Hindlimb muscle (tissue), 1 donor: ENCODE measurements at places on chromosomes 11 and 22. TPM values are rescaled to one million over a fixed set of nuclear protein-coding genes. Genes with fewer than 3 reads are reported as not detected.
A peak's percentile ranks its signal among the peaks of the same experiment; 100 is the strongest.

The ELFN2 gene
- 1.1 TPM for polyA plus RNA-seq

The SCO2 gene
- polyA plus RNA-seq, result 6.1 TPM

The PARVG gene
- polyA plus RNA-seq, result 4.5 TPM

The FUT4 gene
- polyA plus RNA-seq, result 5.8 TPM

The GAL gene
- polyA plus RNA-seq, result not detected

The OR4S2 gene
- not detected for polyA plus RNA-seq

The TRIM29 gene
- polyA plus RNA-seq, result 2.9 TPM

The SAA2 gene
- not detected for polyA plus RNA-seq

The MUC15 gene
- 0.48 TPM for polyA plus RNA-seq

The CSTF3 gene
- polyA plus RNA-seq, result 36.6 TPM

DNA sequence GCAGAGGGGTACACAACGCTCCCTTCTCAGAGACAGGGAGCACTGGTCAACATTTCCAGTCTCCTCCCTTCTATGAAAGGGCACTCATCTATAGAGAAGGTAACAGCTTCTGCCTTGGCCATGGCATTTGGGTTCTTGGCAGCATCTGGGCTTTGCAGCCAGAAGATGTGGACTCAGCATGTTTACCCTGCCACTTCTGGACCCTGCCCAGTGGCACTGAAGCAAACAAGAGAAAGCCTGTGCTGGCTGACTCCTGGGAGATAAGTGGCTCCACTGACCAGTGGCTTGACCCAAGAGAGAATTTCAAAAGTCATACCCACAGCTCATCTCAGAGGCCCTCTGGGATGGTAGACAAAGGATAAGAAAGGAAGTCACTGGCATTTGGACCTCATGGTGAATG lies 8.0 kb downstream of the CSNK2A3 start:
- no peak for DNase-seq

GRCh38 chr22:38299770-38300102 lies 17.5 kb downstream of the CSNK1E start:
- no peak for DNase-seq

DNA sequence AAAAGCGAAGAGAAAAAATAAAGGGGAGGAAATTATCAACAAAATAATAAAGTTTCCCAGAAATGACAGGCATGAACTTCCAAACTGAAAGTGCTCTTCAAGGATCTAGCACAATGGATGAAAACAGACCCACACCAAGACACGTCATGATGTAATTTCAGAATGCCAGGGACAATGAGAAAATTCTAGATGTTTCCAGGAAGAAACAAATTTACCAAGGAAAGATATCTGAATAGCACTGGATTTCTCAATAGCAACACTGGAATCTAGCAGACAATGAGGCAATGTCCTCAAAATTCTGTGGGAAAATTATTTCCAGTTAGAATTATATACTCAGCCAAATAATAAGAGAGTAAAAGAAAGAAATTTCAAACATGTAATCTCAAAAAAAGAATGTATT lies 46.0 kb downstream of the DENND5A start:
- DNase-seq, result peak; percentile 17

DNA sequence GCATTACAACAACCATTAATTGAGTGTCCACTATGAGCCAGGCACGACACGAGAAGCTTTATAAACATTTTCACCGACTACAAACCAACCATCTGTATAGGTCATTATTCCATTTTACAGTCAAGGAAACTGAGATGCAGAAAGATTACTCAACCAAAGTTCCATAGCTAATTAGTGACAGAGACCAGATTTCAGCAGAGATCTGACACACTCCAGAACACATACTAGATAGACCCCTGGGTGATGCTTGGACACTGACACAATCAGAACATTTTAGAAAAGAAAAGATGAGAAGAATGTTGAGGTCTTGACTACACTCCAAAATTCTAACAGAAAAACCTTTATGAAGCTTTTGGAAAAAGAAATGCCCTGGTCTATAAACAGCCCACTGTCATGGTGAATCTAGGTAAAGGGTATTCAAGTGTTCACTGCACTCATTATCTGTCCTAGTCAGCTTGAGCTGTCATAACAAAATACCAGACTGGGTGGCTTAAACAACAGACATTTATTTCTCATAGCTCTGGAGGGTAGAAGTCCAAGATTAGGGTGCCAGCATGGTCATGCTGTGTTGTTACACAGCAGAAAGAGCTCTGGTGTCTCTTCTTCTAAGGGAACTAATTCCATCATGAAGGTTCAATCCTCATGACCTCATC lies 89.0 kb downstream of the RELT start:
- DNase-seq, result no peak

GRCh38 chr11:19541521-19542049 lies 171.1 kb upstream of the NAV2 start:
- DNase-seq, result no peak

DNA sequence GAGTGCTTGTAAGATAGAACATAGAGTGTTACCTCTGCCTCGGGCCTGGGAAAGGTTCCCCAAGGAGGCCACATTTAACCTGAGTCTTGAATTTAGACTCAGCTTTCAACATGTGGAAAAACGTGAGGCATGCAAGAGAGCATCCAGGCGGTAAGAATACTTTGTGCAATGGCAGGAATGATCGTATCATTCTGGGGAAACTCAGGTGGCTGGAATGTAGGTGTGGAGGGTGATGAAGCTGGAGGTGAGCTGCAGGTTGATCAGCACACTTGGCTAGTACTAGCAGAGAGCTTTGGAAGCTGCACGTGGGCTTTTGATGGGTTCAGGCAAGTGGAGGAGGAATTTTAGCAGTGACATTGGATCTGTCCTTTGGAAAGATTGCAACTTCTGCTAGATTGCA lies 270.3 kb upstream of the RAG2 start:
- no peak for DNase-seq

GRCh38 chr11:64013141-64013896 lies 22.4 kb upstream of the FLRT1 start:
- no peak for DNase-seq

- DNase-seq, result no peak
These were observed 72.4 kb downstream of the ZNRF3 start for GRCh38 chr22:28955817-28956216.

DNA sequence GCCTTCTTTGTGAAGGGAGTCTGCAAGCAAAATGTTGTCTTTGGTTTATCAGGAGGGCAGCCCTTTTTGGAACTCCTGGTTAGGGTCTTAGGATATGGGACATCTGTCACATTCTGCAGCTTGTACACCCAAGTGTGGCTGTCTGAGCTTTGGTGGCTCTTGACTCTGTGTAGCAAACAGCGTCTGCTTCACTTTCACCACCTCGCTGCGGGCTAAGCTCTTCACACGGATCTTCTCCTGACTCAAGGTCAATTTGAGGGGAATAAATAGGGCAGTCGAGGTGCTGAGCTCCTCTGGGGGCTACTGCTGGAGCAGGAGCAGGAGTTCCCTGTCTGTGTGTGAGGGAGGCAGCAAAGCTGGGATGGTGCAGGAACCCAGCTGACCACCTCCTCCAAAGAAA lies 10.6 kb downstream of the MICAL2 start:
- no peak for DNase-seq

DNA sequence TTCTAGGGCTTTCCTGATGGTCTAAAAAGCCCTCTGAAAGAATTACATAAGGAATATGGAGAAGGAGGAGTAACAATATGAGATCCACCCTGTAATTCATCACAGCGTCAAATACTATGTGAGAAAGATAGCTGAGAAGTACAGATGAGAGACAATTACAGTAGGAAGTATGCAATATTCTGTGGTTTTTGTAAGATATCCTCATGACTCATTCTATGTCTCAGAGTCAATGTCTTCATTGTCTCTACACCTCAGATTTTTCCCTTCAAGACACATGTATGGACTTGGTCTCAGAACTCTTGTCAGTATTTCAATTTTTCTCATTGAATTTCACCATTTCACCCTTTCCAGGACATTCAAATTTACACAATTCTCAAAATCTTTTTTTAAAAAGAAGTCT lies 343.3 kb upstream of the CTSC start:
- DNase-seq, result no peak

- DNase-seq, result no peak
These were observed 5.1 kb downstream of the RCOR2 start for GRCh38 chr11:63911876-63912275.

GRCh38 chr11:9838961-9839360 lies 175.1 kb downstream of the SWAP70 start:
- no peak for DNase-seq

DNA sequence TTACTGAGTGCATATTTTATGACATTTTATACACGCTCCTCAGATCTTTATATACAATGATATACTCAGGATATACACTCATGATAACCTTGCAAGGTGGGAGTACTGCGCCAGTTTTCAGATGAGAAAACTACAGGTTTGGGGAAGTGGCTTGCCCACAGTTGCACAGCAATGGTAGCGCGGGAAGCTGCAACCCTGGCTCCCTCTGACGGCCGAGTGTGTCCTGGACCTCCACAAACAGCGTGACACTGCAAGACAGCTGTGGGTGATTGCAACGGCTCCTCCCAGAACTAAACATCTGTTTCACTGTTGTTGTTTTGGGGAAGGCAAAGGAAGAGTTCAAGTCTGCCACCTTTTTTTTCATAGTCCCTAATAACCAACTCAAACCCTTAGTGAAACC lies 47.0 kb downstream of the PACSIN2 start:
- peak; percentile 58 for DNase-seq

DNA sequence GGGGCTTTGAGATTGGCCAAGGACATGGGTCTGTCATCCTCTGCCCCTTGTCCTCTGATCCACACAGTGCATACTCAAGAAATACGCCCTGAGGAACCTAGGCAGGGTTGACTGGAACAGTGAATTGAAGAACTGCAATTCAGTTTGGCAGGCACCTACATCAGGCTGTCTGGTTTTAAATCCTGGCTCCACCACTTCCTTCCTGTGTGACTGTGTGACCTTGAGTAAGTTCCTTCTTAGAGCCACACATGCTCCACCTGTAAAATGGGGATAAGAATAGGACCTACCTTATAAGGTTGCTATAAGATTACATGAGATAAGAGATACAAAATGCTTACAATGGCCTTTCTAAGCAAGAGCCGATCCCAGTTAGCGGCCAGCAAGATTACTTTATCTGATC lies 15.8 kb upstream of the TCF20 start:
- DNase-seq, result no peak

DNA sequence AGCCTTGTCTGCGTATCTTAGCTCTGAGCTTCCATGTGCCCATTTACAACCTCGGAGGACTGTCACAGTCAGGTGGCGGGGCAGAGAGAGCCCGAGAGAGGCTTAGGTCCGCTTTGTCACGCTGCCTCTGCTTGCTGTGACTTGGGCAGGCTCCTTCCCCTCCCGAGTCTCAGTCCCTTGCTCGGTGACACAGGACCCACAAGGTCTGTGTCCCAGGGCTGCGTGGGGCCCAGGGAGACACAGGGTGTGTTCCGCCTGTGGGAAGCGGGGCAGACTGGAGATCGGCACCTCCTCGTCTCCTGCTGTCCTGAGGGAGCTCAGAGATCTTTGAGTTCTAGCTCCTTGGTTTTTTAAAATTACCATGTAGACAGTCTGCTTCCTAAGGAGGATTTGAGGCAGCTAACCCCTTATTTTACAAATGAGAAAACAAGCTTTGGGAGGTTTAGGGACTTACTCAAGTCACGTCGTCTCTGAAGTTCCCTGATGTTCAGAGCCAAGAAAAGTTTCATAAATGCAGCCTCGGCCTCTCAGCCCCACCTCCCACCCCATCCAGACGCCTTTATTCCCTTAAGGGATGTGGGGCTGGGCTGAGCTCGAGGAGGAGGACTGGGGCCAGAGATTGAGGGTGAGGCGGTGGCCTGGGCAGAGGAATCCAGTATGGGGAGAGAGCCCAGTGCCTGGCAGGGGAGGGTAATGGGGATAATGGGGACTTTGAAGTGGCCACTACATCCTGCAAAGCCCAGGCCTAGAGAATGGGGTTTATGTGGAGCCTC lies 103.6 kb downstream of the NECTIN1 start:
- DNase-seq, result no peak

- DNase-seq, result no peak
These were observed 24.8 kb downstream of the FSHB start for GRCh38 chr11:30255637-30256036.

DNA sequence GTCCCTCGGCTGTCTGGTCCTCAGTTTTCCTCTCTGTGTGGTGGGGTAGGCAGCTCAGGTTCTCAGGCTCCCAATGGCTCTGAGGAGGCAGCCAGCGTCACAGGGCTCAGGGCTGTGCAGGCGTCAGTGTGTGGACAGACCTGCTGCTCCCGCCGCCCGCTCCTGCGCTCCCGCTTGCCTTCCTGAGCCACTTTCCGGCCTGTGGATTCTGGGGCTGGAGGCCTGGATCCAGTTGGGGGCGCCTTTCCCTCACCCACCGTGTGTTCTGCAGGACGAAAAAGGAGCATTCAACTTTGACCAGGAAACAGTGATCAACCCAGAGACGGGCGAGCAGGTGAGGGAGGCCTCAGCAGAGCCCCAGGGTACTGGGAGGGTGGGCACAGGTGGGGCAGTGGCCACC lies 14.7 kb downstream of the DPP3 start:
- no peak for DNase-seq

- DNase-seq, result no peak
These were observed 730 bp upstream of the TNNI2 start for GRCh38 chr11:1838077-1838425.
